Endodermal cell (in vitro differentiated cells): ENCODE measurements at places on chromosomes 12 and 14.

- DNase-seq = no peak
Measured at GRCh38 chr12:81874586-81874985, 115.4 kb upstream of the PPFIA2 start.

DNA sequence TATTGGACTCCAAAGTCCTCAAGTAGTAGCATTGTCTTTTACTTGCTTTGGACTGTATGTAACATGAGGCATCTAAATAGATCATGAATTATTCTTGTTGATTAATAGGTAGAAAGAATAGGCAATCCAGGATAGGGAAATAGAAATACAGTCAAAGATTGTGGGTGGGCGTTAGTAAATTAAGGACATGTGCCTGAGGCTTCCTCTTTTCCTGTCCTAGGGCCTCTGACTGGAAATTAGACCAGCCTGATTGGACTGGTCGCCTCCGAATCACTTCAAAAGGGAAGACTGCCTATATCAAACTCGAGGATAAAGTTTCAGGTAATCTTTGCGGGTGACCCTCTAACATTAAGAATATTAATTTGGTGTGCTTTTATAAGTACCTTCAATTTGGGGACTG lies 7.6 kb downstream of the NECAP1 start:
- DNase-seq = no peak

GRCh38 chr14:77681196-77682157 lies 26.3 kb downstream of the ALKBH1 start:
- no peak for DNase-seq

- no peak for DNase-seq
Measured at GRCh38 chr12:15575671-15576541, 213.3 kb downstream of the EPS8 start.

- no peak for DNase-seq
Measured at GRCh38 chr12:79983986-79984620, 49.2 kb upstream of the PPP1R12A start.

DNA sequence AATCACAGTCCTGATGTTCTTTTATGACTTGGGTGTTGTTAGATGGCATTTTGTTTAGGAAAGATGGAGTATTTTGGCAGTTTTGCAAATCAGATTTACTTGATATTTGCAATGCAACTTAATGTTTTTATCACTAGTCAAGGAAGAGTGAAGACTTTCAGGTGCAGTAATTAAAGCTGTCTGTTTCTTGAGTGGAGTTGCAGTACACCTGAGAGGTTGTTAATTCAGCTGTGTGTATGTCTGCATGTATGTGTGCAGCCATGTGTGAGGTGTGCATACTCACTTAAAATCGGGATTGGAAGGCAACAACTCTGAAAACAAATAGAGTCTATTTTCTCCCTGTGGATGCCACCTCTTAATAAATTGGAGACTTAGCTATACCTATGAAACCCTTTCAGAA lies 94.5 kb downstream of the RMST start:
- no peak for DNase-seq

- DNase-seq = no peak
Measured at GRCh38 chr12:946631-947030, 2.9 kb downstream of the RAD52 start.

DNA sequence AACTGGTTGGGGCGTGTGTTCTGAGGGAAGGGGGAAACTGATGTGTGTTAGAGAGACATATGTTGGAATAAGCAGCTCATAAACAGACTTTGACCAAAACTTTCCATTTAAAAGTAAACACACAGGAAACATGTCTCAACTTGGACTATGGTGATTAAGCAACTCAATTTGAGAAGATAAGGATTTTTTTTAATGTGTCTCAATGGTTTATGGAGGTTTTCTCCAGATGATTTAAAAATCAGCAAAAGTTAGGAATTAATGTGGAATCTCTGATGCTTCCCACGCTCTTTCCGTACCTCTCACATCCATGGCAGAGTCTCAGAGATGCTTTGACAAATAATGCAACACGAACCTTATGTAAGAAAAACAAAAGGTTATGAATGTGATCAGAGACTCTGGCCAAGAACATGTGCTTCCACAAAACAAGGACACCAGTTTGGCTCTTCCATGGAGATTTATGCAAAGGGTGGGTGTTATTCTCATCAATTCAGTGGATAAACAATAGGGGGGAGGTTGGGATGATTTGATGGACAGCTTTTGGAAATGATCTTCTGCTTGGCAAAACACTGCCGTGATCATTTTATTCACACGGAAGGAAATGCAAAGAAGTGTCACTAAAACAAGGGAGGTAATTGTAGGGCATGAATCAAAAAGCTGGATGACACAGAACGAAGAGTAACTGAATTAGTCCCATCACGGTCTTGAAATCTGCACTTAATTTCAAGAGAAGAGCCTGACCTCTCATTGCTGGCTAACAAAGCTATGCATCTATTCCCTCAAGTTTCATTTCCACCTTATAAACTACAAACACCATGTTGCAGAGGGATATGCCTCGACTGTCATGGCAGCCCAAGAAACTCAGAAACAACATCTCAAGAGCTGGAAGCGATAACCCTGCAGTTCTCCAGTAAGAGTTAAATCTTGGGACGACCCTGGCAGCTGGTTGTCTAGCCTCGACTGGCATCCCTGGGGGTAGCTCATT lies 76.5 kb downstream of the FOXN3 start:
- no peak for DNase-seq

DNA sequence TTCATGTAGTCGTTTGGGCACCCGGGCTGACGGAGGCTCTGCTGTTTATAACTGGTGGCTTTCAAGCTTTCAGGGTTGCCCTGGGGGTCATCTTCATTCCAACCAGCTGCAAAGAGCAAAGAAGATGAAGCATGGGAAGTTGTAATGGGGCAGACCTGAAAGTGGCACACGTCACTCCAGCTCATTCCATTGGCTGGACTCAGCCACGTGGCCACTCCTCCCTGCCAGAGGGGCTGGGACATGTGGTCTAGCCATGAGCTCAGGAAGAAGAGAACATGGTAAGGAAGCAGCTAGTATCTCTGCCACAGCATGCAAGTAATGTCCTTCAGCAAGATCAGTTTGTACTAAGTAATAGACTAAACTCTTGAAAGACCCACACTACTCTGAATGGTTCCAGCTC lies 51.7 kb upstream of the FERMT2 start:
- DNase-seq = no peak

- DNase-seq = no peak
Measured at GRCh38 chr14:36091096-36091495, 85.4 kb downstream of the PTCSC3 start.

- DNase-seq = peak; percentile 44
Measured at GRCh38 chr12:106078358-106079010, 60.3 kb downstream of the NUAK1 start.

- no peak for DNase-seq
Measured at GRCh38 chr14:51563560-51563959, 88.2 kb upstream of the FRMD6 start.

GRCh38 chr14:61730756-61731373 lies 31.4 kb upstream of the SNAPC1 start:
- DNase-seq = no peak

- DNase-seq = no peak
Measured at GRCh38 chr12:16474801-16475200, 127.4 kb downstream of the MGST1 start.

- no peak for DNase-seq
Measured at GRCh38 chr14:69827560-69827959, 30.5 kb upstream of the SLC10A1 start.

GRCh38 chr12:30515351-30515750 lies 180.3 kb downstream of the IPO8 start:
- no peak for DNase-seq

DNA sequence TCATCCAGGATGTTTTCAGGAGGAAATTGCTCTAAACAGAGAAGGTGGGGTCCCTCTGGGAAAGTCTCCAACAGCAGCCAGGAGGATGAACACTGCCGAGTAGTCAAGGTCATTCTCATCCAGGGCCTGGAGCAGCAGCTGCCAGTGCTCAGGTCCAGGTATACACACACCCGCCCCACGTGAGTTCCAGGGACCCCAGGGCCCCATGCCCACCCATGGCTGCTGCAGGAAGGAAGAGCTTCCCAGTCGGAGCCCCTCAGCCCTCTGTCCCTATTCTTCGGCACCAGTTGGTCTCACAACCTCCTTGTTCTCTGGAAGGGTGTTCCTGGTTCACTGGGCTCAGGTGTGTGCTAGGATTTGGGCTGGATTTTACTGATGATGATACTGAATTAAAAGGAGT lies 72.7 kb downstream of the ACTN1 start:
- no peak for DNase-seq

DNA sequence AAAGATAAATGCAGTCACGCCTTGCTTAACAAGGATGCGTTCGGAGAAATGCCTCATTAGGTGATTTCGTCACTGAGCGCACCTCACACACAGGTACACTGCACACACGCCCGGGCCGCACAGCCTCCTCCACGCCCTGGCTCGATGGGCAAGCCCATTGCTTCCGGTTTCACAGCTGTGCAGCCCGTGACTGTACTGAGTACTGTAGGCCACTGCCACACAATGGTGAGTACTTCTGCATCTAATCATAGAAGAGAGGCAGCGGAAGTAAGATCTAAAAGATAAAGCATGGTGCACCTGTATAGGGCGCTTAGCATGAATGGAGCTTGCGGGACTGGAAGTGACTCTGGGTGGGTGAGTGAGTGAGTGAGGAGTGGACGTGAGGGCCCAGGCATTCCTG lies 4.3 kb downstream of the RIMBP2 start:
- peak; percentile 38 for DNase-seq

DNA sequence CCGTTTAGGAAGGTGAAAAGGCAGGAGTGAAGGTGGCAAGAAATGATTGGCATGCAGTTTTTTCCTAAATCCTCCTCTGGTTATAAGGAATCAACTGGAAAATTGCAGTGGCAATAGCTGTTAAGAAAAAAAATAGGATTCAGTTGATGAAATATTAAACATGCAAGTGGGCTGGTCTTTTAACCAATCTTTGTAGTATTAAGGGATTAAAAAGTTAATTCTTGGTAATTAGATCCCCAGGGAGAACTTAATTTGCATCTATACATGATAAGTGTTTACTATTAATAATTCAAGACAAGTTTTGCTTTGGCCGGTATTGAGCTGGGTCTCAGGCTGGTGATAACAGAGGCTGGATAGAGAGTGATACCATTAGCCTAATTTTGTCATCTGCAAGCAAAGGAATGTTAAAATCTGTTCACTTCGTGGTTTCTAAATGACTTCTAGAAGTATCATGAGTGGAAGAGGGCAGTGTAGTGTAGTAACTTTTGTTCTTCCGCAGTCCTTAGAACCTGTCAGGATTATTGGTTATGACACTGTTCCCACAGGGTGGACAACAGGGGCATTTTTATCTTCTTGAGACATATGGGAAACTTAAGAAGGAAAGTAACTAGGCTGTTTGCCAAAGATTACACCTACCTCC lies 118.5 kb downstream of the PRKCH start:
- DNase-seq = no peak

- DNase-seq = peak; percentile 39
Measured at GRCh38 chr14:104265918-104266630, 127.7 kb downstream of the KIF26A start.

- no peak for DNase-seq
Measured at GRCh38 chr12:123752046-123752445, 10.1 kb upstream of the DNAH10 start.

GRCh38 chr12:63129927-63130326 lies 21.1 kb downstream of the AVPR1A start:
- peak; percentile 54 for DNase-seq

DNA sequence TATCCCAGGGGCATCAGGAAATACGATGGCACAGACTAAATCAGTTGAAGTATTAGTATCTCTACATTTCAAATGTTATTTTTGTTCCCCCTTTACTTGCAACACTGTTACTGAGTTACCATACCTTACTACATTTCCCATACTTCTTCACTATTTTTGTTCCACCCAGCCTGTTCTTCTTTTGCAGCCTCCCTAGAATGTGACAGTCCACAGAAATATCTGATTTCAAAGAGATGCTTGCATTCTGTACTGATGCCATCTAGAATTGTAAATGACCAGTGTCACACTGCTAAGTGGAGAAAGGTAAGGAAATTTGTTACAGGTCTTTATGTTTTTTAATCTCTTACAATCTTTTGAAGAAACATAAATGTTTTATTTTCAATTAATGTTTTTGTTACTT lies 279.9 kb downstream of the CCER1 start:
- no peak for DNase-seq

DNA sequence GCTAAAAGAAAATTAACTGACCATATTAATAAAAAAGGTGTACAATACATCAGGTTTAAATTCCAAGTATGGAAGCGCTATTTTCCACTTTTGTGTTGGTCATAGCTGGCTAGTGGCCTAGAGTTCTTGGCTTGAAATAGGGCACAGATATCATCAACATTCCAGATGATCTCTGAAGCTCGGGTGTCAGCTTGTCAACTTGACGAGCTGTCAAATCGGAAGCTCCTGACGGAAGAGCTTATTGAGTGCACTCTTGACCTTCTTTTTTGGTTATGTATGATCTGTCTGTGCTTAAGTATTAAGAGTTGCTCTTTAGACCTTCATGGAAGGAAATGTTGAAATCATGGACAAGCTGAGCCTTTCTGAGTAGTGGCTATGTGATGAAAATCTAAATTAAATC lies 177.9 kb downstream of the APAF1 start:
- no peak for DNase-seq

- peak; percentile 31 for DNase-seq
Measured at GRCh38 chr14:104316121-104316722, 177.8 kb downstream of the KIF26A start.

DNA sequence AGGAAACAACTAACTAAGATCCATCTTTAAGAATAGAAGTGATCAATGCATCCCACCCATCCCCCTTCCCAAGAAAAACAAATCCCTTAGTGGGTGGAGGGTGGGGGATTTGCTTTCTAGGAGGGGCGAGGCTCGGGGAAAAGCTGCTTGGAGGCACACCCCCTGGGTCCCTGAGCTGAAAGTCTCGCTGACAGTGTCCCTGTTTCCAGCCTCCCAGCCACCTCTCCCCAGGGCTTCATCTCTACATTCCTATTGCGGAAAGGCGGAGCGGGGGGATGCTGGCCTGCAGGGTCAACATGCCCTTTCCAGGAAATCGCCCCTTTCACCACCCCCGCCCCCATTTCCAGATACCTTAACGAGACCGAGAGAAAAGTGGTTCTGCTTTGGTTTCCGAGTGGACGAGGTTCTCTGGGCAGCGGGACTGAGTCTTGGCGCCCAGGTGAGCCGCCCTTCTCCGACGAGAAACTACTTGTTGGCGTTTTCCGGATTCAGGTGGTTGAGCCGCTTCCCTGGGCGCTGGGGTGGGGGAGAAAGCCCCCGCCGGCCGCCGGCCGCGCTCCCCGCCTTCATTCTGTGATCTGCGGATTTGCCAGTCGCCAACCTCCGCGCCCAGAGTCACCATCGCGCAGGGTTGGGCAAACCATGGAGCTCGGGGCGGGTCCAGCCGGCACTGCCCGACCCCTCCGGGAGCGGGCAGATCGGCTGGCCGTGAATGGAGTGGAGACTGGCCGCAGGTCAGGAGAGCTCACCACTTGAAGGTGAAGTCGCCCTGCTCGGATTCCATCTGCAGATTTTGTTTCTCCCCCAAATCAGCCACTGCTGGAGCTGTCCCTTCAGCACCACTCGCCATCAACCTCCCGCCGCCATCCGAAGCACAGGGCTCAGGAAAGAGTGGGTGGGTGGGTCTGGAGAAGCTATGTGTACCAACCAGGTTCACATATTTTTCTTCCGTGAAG lies 505 bp downstream of the KCNC2 start:
- DNase-seq = peak; percentile 96
